ENCODE measurements at places on chromosomes 7 and 10.

- no peak for DNase-seq
These were observed 580.0 kb downstream of the XPNPEP1 start for GRCh38 chr10:109343293-109343692.

DNA sequence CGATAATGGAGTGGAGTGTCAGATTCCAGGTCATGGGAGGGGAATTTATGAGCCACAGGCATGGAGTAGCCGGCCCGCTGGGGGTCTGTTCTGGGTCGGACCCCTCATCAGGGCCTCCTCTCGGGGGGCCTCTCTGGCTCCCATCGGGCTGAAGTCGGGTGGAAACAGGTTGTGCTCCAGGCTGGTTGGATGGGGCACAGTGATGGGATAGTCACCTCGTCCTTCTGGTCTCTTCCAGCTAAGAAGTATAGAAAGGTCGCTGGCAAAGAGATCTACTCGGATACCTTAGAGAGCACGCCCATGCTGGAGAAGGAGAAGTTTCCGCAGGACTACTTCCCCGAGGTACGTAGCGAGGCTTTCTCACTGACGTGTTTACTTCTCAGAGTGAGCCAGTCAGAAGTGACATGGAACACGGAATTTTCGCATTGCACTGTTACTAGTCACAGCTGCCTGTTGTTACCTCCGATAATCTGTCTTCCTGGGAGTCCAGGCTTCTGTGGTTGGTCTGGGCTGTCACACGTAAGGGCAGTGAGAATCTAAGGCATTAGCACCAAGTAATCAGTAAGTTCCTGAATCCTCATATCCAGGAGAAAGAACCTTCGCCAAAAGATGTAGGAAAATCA is 88.3 kb downstream of the NKX6-2 start:
- DNase-seq, result no peak

DNA sequence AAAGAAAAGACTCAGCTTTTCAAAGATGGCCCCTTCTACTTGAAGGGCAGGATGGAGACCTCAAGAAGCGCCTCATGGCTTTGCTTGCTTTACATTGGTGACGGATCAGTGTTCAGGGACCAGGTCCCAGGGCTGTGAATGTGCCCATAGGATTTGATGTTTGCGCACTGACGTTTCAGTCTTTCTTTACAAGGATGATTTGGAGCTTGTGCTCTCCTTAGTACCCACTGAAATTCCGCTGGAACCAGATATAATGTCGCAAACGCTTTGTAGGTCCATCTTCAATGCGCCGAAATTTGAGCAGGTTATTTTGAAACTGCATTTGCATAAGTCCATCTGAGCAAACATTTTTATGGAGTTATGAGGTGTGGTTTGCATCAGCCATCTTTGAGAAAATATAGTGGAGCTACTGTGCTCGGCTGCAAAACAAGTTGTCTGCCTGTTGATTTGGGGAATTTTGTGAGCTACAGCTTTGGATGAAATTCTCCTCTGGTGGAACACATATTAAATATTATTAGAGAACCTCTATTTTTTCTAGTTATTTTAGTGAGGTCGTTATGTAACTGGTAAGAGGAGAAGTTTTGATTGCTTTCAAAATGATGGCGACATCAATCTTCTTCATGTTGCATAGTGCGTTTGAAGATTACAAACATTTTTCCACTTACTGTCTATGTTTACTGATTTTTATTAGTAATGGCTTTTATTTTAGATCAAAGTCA is 2.4 kb downstream of the RBM20 start:
- no peak for DNase-seq

DNA sequence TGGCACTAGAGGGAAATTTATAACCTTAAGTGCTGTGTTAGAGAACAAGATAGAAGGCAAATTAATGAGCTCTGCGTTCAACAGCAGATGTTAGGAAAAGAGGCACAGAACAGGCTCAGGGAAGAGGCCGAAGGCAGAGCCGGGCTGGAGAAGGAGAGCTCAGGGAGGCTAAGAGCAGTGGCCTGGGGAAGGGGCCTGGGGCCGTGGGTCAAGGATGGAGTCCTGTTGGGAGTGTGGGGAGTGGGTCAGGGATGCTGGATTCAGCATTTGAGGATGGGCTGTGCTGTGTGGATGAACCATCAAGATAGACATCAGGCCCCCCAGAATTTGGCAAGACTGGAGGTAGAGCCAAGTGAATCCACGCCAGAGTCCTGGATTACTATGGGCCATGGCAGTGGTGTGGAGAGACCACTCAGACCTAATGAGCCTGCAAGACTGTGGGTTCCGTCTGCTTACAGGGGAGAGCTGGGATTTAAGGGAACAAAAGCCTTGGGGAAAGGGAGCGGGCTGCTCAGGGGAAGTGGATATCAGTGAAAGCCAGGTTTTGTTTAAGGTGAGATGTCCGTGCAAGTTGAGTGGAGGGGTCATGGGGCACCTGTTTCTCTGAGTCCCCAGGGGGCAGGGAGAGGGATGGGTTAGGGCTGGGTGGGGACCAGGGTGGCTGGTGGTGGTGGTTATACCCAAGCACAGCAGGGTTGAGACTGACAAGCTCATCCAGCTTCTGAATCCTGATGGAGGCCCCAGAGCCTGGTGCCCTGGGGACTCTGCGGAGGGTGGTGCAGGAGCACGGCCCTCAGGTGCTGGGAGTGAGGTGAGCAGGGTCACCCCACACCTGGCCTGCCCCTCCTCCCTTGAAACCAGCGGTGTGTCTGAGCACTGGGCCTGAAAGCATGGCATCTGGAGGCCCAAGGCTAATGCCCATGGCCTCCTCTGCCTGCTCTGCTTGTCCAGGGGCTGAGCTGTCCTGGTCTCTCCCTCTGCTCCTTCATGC is 101.7 kb downstream of the BMS1 start:
- DNase-seq, result no peak

DNA sequence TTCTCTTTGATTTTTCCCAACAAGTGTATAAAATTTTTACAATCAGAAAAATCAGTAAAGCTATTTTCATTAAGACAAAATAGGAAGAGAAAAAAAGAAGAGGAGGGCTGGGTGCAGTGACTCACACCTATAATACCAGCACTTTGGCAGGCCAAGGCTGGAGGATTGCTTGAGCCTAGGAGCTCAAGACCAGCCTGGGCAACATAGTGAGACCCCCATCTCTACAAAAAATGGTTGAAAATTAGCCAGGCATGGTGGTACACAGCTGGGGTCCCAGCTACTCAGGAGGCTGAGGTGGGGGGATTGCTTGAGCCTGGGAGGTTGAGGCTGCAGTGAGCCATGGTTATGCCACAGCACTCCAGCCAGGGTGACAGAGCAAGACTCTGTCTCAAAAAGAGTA is 172.3 kb downstream of the AKR1D1 start:
- no peak for DNase-seq

DNA sequence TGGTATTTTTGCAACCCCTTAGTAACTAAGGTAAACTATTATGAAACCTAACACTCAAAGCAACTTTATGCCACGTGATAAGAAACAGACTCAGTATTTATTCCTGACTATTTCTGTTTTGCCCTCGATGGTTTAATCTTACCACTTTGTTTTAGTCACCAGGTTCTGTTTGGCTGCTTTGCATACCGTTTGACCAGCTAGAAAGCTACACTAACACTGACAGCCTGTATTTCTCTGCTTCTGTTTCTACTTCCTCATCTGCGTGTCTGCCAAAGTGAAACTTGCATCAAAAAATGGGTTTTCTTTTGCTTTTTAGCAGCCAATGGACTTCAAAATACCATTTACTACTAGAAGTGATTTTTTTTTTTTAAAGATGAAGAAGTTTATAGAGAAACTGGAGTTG is 802.5 kb downstream of the GRM8 start:
- DNase-seq, result no peak
